ENCODE measurements at places on chromosomes 16 and 17. TPM values are rescaled to one million over a fixed set of nuclear protein-coding genes. Genes with fewer than 3 reads are reported as not detected.

The TP53TG3F gene
- not detected for polyA plus RNA-seq

The SMARCD2 gene
- 34.9 TPM for polyA plus RNA-seq

The PSME3 gene
- 85.2 TPM for polyA plus RNA-seq

The GNGT2 gene
- polyA plus RNA-seq: 0.56 TPM

The KRTAP3-2 gene
- not detected for polyA plus RNA-seq

The MRPL27 gene
- polyA plus RNA-seq: 227 TPM

The TBC1D26 gene
- 0.84 TPM for polyA plus RNA-seq

The SNX11 gene
- 8.0 TPM for polyA plus RNA-seq

The ABI3 gene
- polyA plus RNA-seq: 2.4 TPM

DNA sequence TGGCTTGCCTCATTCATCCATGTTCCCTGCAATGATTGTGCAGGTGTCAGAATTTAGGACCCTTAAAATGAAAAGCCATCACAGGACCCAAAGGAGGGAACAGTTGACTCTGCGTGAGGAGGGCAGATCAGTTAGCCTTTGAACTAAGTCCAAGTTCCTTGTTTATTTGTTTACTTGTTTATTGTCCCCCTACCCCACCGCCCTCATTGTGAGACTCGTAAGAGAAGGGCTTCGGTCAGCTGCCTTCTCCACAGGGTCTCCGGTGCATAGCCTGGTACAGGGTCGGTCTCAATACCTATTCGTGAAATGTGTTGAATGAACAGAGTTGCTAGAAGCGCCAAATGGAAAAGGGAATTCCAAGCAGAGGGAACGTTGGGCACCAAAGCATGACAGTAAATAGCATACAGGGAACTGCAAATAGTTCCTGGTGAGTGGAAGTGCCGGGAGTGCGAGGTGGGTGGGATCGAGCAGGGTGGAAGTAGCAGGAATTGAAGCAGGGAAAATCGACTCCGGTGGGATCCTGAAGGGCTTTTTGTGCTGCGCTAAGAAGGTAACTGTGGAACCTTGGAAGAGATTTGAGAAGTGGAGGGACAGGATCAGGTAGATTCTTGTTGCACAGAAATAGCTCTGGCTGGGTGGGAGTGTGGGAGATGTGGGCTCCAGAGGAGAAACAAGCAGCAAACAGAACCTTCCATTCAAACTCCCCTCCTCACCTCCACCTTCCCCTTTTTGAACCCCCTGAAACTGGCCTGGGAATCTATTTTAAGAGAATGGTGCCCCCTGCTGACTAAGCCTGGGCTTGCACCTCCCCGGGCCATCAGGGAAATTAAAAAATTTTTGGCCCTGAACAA, 12.7 kb downstream of the SLC35B1 start:
- DNase-seq: peak; percentile 75

DNA sequence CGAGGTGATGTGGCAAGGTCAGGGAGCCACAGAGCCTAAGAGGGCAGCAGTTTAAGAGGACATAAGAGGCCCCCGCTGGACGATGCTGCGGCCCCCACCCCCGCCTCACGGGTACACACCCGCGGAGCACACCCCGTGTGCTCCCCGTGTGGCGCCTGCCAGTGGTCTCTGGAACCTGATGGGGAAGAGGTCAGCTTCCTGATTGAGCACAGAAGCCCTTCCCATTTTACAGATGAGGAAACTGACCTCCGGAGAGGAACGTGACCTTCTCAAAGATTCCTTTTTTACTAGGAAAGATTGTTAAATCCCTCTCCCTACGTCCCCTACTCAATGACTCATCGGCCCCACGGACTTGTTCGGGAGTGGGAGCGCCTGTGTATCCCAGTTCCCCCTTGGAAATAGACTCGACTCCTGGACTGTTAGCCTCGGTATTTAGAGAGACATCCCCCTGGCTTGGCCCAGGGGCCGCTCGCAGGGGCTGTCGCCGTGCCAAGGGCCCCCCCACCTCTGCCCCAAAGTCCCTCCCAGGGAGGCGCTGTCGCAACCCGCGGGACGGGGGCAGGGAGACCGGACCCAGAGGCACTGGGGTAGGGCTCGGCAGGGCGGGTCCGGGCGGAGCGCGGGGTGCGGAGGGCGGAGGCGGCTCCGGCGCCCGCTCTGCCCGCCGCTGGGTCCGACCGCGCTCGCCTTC, at the start of gene ABCC3:
TSS of gene ABCC3 (plus strand) at position 658 of the 691 bp plus-strand sequence. CDS start 56 bp downstream, outside the sequence.
- no peak for DNase-seq

DNA sequence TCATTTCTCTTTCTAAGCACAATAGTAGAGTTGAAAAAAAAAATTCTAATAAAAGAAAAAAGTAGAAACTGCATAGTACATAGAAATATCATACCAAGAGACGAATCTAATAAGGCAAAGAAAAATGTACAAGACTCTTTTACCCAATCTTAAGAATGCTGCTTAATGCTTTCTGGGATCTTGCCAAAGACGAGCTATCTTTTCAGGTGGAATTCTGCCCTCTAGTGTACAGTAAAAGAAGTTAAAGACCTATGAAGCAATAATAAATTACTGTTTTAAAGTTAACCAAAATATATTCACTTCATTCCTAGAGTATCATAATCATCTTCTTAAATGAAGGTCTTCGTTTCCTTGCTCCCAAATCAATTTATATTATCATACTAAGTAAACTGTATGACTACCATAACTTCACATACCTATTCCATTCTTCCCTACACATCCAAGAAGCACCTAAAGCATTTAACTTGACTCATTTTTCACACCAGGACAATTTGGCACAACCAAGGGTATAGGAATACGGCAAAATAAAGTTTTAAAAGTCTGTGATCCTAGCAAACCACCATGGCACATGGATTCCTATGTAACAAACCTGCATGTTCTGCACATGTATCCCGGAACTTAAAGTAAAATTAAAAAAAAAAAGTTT, 47.7 kb downstream of the CFDP1 start:
- DNase-seq: peak; percentile 79

DNA sequence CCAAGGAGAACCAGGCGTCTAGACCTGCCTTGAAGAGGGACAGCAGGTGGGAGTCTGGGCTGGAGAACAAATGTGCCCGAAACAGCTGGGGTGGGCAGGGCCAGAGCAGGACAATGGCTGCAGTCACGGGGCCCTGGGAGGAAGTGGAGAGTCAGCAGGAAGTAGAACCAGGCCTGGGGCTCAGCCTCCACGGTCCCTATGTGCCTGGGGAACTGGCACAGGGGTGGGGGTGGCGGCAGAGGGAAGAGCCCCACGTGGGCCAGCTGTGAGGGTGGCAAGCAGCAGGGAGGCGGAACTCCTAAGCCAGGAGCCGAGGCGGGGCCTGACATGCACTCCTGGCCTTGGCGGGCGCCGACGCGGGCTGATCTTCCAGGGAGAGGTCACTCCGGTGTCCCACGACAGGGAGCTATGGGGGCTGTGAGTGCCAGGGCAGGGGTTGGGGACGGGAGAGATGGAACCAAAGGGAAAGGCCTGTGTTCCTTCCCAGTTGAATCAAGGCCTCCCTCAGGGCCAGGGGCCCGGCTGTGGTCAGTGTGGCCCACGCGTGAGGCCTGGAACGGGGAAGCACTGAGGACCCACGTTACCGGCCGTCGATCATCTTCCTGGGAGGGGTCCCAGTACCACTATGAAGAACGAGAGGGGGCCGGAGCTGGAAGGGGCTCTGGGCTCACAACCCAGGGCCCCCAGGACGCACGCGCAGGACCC, 42.7 kb downstream of the TIMM22 start:
- no peak for DNase-seq

- DNase-seq: no peak
These were observed 132.1 kb downstream of the CLEC16A start for GRCh38 chr16:11076259-11077018.

DNA sequence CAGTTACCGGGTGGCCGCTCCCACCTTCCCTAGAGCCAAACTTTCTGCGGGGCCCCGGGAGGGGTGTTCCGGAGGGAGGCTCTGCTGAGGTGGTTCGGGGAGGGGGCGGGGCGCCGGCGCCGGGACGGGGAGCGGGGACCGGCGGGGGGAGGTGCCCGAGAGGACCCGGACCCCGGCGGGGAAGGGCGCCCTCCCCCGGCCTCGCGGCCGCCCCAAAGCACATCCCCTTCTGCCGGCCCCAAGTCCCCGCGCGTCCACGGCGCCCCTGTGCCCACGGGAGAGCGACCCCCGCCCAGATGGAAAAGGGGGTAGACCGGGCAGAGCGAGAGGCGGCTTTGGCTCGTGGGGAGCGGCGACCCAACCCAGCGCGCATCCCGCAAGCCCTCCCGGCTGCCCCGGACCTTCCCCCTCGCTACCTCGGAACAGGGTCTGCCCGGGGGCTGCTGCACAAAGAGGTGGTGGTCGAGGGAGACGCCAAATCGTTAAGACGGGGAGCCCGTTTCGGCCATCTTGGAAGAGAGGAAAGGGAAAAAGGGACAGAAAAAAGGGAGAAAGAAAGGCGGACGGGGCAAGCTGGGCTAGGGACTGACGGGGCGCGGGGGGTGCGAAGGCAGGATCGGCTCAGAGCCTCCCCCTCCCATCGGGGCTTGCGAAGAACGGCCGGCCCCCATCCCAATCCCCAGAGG, 530 bp downstream of the PCGF2 start:
- peak; percentile 55 for DNase-seq

DNA sequence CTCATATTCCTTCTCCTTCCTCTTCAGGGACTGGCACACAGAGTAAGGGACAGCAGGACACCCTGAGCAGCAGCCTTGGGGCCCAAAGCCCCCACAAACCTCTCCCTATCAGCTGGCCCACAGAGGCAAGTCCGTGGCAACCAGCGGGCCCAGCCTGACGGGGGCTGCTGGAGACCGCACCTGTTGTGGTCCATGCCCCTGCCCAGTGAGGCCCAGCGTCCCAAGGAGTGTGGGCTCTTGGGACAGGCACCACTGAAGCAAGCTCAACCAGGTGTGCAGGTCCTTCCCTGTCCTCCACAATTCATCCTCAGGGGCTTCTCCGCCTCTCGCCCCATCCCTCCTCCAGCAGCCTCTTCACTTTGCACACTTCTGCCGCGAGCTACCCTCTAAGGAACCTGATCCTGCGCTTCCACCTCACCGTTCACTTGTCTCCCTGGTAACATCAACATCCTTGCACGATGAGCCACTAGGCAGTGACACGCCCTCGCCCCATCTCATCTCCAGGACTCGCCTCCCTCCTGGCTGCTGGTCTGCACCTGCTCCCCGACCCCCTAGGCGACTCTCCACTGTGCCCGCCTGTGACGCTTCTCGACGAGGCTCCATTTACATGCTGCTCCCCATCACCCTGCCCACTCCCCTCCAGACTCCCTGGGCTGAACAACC, 12.7 kb downstream of the MNT start:
- DNase-seq: no peak

DNA sequence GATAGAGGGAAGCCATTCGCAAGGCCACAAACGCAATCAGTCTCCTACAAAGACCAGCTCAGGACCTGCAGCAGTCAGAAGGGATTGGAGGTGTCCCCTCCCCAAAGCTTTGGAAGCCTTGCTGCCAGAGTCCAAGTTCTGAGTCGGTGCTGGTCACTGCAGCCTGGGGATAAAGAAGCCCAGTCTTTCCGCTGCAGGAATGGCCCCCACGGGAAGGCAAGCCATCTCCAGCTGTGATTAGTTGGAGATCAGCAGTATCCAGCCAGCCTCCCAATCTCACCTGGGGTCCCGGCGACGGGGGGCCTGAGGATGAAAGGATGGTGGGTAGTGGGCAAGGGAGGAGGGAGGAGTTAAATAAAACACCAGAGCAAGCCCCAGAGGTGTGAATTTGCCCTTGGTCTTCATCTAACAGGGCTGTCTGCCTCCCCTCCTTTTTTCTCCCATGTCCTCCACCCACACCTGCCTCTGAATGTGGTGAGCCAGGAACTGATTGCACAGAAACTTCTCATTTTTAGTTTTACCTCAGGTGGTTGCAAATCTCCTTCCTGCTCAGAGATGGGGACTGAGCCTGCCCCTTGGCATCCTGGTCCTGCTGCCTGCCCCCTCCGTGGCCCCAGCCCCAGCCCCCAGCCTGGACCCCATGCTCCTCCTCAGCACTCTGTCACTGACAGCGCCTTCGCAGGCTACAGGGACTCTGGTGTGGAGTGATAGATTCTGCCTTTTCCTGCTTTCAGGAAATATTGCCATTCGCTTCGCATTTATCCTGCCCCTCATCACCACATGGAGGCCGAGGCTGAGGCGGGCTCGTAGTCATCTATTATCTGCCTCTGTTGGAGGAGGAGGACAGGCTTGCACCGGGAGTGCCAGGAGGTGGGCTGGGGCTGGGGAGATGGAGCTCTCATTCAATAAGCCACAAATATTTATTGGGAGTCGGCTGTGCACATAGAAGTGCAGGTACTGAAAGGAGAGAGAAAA, 262.9 kb upstream of the SDK2 start:
- no peak for DNase-seq

GRCh38 chr16:10087151-10087550, 95.1 kb downstream of the GRIN2A start:
- DNase-seq: no peak

- DNase-seq: no peak
These were observed 745.2 kb downstream of the WWOX start for GRCh38 chr16:78844682-78845081.

DNA sequence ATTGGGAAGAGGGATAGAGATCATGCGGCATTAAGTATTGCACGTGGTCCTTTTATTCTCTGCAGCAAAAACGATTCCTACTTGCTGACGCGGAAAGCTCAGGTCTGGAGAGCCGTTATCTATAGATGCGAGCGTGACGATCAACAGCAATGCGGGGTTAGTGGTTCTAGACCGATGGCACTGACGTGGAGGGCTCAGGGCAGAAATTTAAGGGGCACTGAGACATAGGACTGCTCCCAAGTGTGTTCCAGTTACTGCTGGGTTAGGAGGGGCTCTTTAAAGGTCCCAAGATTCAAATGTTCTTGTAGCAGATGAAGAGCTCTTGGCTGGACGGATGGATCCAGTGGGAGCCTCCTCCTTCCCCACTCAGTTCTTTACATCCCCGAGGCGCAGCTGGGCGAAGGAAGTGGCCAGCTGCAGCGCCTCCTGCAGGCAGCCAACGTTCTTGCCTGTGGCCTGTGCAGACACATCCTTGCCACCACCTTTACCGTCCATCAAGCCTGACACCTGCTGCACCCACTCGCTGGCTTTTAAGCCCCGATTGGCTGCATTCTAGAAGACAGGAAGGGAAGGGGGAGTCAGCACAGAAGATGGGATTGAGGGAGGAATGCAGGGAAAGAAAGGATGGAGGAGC, 732 bp upstream of the EXOSC6 start:
- peak; percentile 79 for DNase-seq

DNA sequence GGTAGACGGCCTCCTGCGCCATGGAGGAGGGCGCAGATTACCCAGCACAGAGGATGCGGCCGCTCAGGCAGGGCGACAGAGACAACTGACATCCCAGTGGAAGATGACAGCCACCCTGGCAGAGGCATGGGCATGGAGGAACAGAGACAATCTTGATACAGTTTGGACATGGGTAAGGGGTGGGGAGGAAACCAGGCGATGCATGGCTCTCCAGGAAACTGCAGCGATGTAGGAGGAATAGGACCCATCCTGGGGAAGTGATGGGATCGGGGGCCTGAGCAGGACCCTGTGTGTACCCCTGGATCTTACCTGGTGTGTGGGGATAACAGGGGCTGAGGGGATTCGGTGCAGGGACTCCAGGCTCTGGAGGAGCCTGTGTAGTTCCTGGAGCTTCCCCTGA, 4.6 kb downstream of the OSBPL7 start:
- no peak for DNase-seq

GRCh38 chr17:65265276-65265675, 128.1 kb downstream of the RGS9 start:
- DNase-seq: no peak

Data from GM23338 (cell line).